NCI-H774 (cell line): ENCODE measurements at places on chromosomes 11 and 22.

- DNase-seq, result no peak
Observed at GRCh38 chr11:88043149-88043548, 132.1 kb downstream of the RAB38 start.

- DNase-seq, result no peak
Observed at GRCh38 chr11:84947970-84948580, 679.1 kb downstream of the DLG2 start.

- peak; percentile 27 for DNase-seq
Observed at GRCh38 chr11:91163619-91164451, 941.0 kb upstream of the CHORDC1 start.

GRCh38 chr22:45775569-45776312 is 104.1 kb downstream of the ATXN10 start:
- no peak for DNase-seq

GRCh38 chr11:117565709-117566108 is 231.3 kb downstream of the DSCAML1 start:
- no peak for DNase-seq

GRCh38 chr22:50236731-50237409 is 8.0 kb downstream of the TUBGCP6 start:
- DNase-seq, result no peak

DNA sequence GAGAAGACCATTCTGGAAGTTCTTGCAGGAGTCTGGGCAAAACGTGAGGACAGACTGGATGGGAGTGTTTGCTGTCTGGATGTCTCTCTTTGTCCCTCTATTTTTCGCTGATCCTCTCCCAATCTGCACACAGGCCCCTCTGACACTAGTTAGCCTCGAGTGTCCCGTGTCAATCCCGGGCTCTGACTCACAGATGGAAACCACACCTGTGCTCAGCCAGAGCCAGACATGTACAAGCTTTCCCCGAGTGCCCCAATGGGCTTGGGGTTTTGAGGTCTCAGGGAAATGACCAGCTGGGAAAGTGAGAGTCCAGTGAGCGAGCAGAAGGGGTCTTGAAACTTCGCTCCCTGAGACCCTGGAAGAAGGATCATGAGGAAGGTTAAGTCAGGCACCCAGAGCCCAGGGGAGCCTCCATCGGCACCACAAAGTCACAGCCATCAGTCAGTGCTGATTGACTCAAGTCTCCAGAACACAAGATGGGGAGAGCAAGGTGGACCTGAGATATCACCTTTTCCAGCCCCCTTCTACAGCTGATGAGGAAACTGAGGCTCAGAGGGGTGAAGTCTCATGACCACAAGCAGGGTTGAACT is 13.9 kb downstream of the APOL2 start:
- DNase-seq, result no peak

GRCh38 chr22:47816121-47816862 is 1053.8 kb downstream of the TBC1D22A start:
- DNase-seq, result no peak

- DNase-seq, result no peak
Observed at GRCh38 chr11:96841792-96842191, 452.0 kb downstream of the JRKL start.

DNA sequence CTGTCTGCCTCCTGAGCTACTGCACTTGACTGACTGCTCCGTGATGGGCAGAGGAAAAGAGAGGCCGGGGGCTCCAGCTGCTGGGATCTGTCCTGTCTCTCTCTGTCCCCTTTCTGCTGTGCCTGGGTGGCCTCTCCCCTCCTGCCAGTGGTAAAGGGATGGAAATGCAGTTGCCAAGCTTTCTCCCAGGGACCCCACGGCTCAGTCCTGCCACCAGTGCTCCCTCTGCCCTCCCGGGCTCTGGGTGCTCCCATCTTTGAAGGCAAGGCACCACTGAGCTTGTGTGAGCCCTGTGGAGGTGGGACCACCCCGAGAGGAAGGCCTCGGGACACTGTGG is 32.0 kb downstream of the NADSYN1 start:
- DNase-seq, result no peak

DNA sequence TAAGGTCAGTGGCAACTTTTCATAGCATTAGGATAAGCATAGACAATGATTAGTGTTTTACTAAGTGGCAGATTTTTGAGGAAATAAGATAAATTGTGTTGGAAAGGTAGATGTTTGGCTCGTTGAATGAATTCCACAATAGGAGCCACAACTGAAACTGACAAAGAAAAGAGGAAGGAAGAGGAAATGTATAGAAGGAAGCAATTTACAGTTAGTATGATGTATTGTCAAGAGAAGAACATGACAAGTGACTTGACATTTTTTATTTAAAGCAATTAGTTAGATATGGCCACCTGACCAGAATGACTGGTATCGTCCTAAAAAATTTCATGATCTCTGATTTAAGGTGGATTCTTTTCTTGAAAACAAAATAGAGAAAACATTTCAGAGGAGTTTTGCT is 3.1 kb upstream of the RAG2 start:
- no peak for DNase-seq

- DNase-seq, result peak; percentile 86
Observed at GRCh38 chr11:9138612-9139579, 47.5 kb upstream of the SCUBE2 start.
